HT1080 (cell line): ENCODE measurements at places on chromosomes 5 and 9.

- DNase-seq = peak; percentile 57
Observed at GRCh38 chr9:109307380-109308240, 13.2 kb downstream of the EPB41L4B start.

DNA sequence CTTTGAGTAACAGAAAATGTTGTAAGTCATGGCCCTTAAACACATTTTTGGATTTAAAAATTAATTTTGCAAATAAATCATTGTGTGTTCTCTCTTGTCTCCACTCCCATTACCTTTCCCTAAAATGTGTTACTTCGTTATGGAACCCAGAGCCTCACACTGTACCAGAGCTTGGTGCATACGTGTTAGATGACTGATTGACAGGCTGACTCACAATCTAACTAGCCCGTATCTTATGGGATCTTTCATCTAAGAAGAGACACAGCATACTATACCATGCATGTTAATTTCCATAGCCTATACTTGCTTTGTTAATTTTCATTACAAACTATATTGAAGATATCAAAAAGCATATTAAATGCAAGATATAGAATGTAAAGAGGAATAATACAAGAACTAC, 87.1 kb downstream of the SPRY4 start:
- DNase-seq = no peak

- DNase-seq = no peak
Observed at GRCh38 chr5:28914297-28914696, 1875.9 kb upstream of the CDH9 start.

- DNase-seq = peak; percentile 18
Observed at GRCh38 chr5:111016801-111017200, 54.7 kb upstream of the TSLP start.

DNA sequence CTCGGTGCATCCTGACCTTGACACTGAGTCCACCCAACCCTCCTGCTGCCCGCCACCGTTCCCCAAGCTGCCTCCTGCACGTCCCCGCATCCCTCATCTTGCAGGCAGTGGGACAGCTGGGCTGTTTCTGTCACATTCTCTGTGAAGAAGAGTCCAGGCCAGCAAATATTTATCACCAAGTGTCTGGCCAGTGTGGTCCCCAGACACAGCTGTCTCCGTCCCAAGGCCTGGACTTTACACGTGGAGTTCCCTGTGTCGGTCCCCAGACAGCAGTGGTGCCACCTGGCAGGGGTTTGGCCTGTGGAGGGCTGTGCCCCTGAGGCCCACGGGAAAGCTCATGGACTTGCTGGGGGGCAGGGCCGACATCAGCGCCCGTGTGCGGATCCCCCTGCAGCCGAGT, 9.2 kb upstream of the SLC12A7 start:
- DNase-seq = no peak

GRCh38 chr5:32520972-32521371, 64.4 kb upstream of the SUB1 start:
- DNase-seq = no peak

DNA sequence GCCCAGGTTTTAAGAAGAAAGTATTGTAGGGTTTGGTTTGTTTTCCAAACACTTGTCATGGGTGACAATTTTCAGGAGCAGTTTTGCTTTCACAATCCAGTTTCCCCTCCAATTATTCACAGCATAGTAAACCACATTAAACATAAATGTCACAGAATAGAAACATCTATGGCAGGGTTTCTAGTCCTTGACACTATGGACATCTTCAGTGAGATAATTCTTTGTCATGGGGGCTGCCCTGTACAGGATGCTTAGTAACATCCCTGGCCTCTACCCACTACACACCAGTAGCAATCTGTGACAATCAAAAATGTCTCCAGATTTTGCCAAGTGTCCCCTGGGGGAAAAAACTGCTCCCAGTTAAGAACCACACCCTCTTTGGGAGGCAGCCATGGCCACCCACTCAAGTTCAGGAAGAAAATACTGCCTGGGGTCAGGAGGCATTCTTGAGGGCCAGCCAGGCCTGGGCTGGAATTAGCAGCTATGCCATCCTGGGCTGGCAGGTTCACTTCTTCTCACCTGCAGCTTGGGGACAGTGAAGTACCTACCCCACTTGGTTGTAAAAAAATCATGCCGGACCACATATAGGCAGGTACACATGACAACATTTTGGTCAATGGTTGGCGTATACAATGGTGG, 116.3 kb downstream of the HSD17B3 start:
- no peak for DNase-seq

DNA sequence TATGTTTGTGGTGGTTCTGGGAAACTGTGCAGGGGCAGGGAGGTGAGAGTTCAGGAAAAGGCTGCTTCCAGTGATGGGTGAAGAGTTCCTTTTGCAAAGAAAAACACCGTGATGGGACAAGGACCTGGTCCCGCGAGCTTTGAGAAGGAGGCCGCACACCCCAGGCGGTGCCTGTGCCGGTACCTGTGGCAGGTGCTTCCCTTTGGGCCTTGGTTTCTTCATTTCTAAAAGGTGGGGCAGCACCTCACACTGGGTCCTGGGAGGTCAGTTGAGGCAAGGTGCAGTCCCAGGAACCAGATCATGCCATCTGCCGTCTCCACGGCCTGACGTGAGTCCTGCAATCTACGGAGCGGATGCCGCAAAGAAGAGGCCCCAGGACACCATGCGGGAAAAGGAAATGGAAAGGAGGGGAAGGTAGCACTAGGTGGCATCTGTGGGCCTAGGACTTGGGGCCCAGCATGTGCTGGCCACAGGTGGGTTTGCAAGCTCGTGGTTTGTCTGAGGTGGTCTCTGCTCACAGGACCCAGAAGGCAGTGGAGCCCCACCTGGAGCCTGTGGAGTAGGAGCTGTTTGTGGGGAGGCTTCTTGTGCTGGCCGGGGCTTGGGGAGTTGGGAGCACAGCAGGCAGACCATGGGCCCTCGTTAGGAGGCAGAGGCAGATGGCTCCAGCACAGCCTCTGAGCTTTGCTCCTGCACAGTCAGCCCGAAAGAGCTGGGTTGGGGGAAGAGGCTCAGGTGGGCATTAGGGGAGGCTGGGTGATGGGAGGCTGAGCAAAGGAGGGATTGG, 131.6 kb downstream of the CACNA1B start:
- no peak for DNase-seq

DNA sequence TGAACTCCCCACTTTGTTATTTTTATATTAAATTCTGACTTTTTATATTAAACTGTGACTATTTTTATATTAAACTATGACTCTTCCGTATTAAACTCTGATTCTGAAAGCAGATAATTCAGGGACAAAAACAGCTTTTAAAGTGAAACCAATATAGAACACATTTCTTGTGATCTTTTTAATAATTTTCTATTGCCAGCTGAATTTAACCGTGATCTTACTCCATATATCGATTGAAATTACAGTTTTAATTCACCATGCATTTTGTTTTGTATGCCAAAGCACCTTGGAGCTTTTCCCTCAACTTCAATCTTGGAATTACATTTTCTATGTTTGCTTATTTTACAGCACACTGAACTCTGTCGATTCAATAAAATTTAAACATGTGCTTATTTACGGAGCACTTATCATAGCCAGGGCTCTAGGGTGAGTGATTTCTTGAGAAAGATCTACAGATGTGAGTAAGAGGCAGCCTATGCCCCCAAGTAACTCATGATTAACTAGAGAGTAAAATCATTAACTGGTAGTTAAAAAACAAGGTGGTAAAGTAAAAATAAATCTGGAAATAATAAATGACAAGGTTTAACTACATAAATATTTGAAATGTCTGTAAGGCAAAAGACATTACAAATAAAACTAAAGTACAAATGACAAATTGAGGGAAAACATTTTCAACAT, 72.9 kb upstream of the ALDH1B1 start:
- no peak for DNase-seq

DNA sequence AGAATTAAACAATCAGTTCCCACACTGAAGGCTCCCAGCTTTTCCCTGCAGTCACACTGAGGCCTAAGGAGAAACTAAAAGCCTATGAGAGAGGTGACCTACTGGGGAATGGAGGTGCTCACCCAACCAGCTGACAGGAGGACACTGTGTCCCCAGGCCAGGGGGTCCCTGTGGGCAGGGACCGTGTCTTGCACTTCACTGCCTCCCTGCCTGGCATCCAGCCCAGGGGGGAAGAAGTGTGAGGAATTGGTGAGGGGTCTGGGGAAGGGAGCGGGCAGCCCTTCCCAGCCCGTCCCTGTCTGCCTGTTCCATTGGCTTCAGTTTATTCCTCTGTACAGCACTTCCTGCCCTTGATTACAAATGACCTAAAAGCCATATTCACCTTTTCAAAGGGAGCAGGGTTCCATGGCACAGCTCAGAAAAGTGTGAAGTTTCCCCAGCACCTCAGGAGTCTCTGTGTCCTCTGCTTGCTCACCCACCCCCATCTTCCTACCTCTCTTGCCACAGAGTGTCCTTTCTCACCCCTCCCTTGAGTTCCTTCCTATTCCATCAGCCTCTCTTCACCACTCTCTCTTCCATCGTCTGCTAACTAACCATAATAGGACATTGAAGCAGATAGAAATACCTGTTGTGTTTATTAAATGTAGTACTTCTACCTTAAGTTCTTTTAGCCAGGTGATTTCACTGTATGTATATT, 12.9 kb downstream of the OTULINL start:
- no peak for DNase-seq

- no peak for DNase-seq
Observed at GRCh38 chr5:169467041-169467771, 116.4 kb upstream of the SPDL1 start.

GRCh38 chr5:164345173-164345849, 839.9 kb downstream of the MAT2B start:
- peak; percentile 56 for DNase-seq

GRCh38 chr5:154174091-154174490, 16.4 kb upstream of the GALNT10 start:
- DNase-seq = no peak

DNA sequence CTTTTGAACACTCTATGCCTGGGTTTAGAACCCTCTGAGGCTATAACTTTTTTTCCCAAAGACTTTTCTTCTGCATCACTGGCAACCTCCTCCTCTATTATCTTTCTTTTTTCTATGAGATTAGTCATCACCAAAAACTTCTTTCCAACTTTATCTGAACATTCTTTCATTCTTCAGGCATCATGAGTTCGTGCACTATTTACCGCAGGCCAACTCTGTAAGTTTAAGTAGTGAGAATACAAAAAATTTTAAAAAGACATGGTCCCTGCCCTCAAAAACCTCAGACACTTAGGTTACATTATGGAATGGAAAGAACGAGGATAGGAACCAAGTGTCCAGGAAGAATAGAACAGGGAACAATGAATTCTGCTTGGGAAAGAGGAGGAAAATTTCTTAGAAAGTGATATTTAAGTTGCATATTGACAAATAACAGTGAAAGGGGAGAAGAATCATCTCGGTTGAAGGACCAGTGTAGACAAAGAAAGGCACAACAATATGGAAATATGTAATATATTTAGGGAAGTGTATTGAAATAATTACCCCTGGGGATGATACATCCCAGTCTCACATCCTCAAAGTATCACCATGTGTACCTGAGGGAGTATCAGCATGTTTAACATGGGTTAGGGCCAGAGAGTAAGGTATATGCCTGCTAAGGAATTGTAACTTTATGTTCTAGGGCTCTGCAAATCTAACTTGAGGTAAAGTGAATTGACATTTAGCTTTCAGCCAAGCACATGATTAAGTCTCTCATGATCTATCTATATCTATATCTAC, 196.5 kb upstream of the NREP start:
- peak; percentile 61 for DNase-seq

DNA sequence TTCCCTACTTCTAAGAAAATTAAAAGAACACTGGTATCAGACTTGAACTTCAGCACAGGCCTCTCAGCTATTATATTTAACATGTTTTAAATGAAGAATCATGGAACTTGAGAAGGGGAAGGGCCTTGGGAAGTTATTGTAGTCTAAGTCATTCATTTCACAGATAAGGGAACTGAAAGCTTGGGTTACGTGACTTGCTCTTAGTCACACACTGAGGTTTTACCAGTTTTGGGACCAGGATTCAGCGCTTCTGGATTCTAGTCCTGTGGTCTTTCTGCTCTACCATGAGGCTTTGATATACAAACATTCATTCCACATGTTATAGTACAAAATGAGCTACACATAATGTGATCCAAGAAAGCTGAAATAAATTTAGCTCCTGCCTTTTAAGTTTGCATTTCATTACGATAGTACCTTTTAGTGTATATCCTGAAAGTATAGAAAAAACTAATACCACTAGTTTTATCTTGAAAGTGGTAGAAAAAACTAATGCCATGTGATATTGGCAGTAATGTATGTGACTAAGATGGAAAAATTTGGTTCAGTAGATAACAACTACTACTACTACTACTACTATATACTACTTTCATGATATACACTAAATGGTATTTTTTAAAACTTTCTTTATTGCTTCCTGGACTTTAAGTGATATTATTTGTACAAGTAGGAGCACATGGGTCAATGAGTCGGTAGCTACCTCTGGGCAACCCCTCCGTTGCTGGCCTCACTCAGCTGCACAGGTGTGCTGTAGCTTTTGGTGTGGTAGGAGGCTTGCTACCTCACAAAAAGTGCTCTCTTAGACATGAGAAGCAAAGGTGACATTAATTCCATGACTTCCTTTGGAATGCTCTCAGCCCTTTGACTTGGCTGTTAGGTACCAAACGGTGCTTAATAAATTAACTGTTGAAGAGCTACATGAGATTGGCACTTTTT, 40.7 kb downstream of the F2RL2 start:
- DNase-seq = peak; percentile 56

DNA sequence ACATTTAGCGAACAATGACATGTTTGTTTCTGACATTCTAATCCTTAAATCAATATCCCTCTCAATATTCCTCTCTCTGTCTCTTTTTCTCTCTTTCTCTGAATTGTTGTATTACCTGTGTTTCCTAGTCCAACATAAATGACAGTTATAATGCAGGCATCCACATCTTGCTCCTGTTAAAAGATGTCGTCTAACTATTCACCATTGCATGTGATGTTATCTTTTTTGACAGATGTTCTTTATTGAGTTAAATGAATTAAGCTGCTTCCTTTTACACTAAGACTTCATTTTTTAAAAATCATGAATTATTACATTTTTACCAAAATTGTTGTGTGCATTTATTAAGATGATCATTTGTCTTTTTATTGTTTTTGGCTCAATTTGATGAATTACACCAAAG, 527.5 kb downstream of the PRR16 start:
- no peak for DNase-seq

GRCh38 chr9:135130207-135130976, 42.9 kb downstream of the OLFM1 start:
- peak; percentile 37 for DNase-seq

DNA sequence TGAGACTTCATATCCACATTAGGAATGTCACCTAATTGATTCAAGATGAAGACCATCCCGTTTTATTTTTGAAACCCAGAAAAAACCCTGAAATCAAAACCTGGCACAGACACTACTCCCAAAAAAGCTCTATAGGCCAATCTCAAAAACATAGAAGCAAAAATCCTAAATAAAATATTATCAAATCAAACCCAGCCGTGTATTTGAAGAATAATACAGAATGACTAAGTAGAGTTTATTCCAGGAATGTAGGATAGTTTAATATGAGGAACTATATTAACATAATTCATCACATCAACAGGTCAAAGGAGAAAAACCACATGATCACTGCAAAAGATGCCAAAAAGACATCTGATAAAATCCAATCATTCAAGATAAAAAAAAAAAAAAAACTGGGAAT, 167.1 kb downstream of the ACTL7B start:
- DNase-seq = no peak
